HT-29 (cell line): ENCODE measurements at places on chromosomes 2 and 18.

GRCh38 chr2:16640867-16641266 lies 24.8 kb downstream of the CYRIA start:
- DNase-seq = no peak

GRCh38 chr2:176496761-176497160 lies 227.5 kb downstream of the MTX2 start:
- DNase-seq = no peak

GRCh38 chr2:117378653-117379052 lies 435.8 kb upstream of the DDX18 start:
- DNase-seq = no peak

DNA sequence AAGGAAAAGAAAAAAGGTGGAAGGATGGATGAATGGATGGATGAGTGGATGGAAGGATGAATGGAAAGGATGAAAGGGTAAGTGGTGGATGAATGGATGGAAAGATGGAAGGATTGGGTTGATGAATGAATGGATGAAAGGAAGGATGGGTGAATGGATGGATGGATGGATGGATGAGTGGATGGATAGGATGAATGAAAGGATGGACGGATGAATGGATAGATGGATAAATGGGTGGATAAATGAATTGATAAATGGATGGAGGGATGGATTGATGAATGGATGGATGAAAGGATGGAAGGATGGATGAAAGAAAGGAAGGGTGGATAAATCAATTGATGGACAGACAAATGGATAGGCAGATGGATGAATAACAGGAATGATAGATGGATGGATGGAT lies 48.2 kb upstream of the OTOF start:
- DNase-seq = no peak

DNA sequence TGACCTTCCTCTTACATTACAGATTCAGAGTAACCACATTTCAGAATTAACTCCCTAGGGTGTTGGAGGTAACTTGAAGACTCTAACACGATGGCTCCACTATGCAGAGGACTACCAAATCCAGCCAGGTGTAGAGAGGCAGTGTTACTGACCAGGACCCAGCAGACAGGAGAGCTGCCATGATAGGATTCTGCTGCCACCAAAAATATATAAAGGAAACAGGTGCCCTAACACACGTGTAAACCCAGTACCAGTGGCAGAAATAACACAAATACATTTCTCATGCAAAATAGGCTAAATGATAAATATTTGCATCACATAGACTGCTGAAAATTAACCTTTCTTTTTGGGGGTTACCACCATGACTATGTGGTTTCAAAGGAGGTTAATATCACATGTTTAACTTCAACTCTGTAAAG lies 7.0 kb downstream of the ZBTB14 start:
- DNase-seq = no peak

- peak; percentile 80 for DNase-seq
Observed at GRCh38 chr2:66364495-66365333, 70.2 kb upstream of the MEIS1 start.

DNA sequence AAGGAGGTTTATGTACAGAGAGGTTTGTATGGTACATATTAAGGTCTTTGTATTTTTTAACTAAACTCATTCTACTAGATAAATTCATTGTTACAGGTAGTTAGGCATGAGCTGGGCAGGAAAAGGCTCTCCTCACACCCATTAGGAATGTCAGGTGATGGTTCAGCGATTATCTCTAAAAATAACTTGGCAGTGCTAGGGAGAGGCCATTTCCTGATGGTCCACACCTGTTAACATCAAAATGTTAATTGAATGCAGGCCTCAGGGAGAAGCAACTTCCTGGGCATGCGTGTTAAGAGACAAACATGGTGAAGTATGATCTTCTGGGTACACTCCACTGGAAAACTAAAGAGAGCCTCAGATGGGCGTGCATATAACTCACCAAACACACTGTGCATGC lies 73.6 kb downstream of the ARL6IP6 start:
- DNase-seq = no peak

DNA sequence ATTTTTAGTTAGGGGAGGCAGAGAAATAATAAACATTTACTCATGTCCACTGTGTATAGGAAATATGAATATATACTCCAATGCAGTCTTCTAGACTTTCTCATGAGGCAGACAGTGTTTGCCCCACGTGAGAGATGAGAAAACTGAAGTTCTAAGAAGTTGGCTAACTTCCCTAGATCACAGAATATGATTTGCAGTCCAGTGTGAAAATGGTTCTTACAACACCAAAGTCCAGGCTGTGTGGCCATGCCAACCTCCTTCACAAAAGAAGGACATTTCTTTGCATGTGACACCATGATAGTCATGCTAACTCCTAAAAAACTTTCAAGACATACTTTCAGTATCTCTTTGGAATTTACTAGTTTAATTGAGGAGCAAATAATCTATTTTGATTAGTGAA lies 143.7 kb downstream of the IRS1 start:
- peak; percentile 49 for DNase-seq

DNA sequence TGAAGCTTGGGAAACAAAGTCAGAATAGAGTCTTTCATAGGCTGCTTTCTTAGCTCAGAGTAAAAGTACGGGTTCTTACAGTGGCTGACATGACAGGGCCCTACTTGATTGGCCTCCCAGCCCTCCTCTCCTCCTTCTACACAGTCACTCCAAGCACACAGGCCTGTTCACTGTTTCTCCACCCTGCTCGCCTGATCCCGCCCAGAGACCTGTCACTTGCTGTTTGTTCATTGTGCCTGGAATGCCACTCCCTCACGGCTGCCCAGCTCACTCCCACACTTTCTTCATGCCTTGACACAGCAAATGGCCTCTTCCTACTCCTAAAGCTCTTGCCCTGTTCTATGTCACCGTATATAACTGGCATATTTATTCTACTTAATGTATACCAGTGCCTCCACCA lies 104.8 kb downstream of the MAP4K4 start:
- DNase-seq = peak; percentile 39

- no peak for DNase-seq
Observed at GRCh38 chr2:3386448-3386958, 7.0 kb downstream of the TRAPPC12 start.

DNA sequence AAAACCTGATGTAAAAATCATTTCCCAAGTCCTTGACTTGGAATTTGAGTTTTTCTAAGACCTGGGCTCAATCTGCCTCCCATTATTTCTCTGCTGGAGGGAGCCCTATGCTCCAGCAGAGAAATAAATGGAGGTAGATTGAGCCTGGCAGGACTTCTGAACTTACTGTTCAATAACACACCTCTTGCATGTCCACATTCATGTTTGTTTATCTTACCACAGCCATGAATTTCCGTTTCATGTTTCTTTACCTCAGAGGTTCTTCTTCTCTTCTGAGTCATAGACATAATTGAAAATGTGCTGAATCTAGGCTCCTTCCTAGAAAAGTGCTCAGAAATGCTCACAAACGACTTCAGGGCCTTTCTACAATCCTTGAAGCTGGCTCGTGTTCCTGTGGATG lies 170.8 kb downstream of the PMAIP1 start:
- DNase-seq = no peak

- no peak for DNase-seq
Observed at GRCh38 chr2:173584676-173585458, 230.2 kb downstream of the CDCA7 start.

DNA sequence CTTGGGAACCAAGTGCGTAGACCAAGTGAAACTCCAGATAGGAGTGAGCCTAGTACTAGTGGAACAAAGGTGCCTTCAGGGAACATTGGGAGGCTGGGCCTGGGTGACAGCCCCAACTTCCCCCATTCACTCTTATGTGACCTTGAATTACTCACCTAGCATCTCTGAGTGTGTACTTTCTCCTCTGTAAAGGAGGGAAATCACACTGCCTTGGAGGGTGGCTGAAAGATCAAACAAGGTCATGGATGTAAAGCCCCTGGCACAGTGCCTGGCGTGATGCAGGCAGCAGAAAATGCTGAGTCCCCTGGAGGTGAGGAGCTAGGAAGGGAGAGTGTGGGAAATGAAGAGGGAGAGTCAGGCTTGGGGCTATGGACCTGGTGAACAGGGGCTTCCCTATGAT lies 45.9 kb downstream of the MARCO start:
- no peak for DNase-seq

DNA sequence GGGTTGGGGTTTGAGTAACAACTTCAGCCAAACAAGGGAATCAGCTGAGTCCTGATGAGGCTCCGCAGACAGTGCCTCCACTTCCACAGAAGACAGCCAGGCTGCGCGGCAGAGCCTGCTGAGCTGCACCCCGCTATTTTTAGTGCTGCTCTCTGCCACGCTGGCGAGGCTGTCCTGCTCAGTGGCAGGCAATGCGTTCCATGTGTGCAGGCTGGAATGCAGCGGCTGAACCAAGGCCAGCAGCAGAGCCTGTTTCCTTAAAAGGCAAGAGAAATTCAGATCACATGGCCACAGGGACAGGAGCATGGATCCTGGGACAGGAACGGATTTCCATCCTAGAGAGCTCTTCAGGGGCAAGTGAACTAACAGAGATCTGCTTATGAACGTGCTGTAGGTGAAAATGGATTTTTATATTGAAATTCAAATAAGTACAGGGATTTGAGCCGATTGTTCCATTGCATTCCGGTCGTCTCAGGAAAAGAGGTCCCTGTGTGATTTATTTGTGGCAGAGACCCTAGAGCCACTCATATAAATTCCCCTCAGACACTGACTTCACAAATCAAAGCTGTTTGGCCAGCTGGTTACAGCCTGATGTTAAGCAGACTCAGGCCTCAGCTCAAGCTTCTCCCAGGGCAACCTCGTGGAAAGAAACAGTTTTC lies 98.7 kb downstream of the COL6A3 start:
- DNase-seq = no peak

DNA sequence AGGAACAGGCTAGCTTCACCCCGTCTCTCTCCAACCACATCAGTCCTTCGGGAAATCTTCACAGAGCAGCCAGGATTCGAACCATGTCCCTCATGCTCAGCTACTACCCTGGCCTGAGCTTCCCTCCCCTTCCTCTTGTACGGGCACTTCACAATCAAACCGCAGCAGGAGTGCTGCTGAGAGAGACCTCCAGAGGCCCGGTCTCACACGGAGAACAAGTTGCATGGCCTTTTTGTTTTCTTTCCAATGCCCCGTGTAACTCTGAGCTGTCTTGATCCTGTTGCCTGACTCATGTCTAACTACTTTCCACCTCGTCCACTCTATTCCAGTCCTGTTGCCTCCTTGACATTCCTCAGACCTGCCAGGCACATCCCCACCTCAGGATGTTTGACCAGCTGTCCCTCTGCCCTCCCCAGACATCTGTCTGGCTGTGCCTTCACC lies 25.4 kb downstream of the FBLN7 start:
- DNase-seq = no peak

GRCh38 chr18:46322411-46322891 lies 218.3 kb downstream of the HAUS1 start:
- DNase-seq = peak; percentile 6

DNA sequence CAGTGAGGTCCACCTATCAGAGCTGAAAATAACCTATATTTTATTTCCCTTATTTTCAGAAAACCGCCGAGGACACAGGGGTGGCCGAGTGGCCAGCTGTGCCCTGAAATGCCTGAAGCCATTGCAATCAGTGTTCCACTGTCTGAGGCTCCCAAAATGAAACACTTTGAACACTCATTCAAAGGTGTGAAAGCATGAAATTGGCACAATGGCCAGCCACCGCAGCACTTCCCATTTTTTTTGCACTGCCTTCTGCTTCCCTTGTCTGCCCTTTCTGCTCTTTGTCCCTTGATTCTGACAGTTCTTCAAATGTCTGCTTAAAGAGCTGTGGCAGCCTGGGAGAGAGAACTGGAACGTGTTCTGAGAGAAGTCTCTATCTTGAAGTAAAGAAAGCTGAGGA lies 1127.5 kb upstream of the CELF4 start:
- no peak for DNase-seq

DNA sequence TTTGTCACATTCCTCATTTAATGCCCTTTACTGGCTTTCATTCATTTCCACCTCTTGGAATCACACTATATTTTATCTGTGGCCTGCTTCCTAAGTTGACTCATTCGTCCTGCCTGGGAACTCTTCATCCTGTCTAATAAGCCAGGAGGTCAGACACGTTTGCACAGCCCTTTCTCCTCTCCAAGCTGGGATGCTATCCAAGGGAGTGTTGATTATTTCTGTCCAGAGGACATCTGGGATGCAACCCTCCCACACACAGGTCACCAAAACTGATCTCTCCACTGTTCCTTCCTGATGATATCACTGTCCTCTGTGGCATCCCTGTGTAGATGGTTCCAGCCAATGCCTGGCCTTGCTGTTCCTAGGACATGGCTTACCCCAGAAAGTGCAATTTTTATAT lies 79.8 kb upstream of the NOSTRIN start:
- DNase-seq = no peak

- DNase-seq = no peak
Observed at GRCh38 chr2:241070811-241071676, 31.0 kb downstream of the MTERF4 start.

DNA sequence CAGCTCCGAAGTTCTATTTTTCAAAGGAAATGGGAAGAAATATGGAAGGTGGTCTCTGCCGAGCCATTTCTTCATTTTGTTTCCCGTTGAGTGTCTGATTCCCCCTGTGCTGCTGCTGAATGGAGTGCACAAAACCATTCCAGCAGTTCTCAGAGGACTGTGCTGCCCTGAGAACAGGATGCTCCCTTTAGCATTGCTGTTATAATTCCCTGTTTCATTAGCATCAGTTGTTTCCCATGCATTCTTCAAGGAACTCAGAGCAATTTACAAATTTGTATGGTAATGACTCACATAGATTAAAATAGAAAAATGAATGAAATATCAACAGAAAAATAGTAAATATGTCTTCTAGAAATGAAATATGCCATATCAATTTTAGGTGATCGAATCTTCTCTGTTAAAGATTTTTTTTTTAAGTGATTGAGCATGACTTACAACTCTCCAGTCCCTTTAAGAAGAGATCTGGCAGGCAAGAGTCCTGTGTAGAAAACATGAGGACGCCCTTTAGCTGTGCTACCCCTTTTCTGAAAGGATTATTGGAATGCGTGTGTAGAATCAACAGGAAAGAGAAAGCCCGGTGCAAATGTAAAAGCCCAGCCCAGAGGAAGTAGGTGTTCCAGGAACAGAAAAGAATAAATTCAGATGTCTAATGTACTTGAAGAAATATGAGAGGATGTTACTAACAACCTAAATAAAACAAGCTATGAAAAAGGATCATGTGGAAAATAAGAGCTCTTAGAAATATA lies 118.5 kb downstream of the ATP9B start:
- DNase-seq = no peak

DNA sequence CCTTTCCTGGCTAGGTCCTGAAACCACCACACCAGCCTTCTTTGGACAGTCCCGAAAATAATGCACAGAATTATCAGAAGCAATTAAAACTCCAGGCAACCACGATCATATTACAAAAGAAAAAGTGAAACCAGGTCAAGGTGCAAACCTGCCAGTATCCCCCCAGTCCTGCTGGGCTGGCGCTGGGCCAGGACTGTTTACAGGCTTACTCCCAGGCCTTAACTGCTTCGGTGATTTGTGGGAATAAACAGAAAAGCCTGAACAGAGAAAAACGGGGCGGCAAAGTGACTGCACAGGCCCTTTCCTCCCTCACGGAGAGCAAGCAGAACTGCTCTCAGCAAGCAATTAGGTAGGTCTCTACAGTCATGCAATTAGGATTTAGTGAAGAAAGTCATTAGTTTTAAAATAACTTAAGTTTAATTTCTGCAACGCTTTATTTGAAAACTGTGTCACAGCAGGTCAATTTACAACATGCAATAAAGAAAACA lies 1.3 kb downstream of the HDAC4 start:
- peak; percentile 45 for DNase-seq

GRCh38 chr2:232042911-232043574 lies 81.5 kb downstream of the DIS3L2 start:
- DNase-seq = no peak
